ENCODE measurements at places on chromosomes 3 and 15. TPM values are rescaled to one million over a fixed set of nuclear protein-coding genes. Genes with fewer than 3 reads are reported as not detected.

GRCh38 chr15:81235276-81236123 is 38.8 kb downstream of the IL16 start:
- DNase-seq = no peak

GRCh38 chr15:70480196-70480856 is 283.0 kb downstream of the UACA start:
- no peak for DNase-seq

DNA sequence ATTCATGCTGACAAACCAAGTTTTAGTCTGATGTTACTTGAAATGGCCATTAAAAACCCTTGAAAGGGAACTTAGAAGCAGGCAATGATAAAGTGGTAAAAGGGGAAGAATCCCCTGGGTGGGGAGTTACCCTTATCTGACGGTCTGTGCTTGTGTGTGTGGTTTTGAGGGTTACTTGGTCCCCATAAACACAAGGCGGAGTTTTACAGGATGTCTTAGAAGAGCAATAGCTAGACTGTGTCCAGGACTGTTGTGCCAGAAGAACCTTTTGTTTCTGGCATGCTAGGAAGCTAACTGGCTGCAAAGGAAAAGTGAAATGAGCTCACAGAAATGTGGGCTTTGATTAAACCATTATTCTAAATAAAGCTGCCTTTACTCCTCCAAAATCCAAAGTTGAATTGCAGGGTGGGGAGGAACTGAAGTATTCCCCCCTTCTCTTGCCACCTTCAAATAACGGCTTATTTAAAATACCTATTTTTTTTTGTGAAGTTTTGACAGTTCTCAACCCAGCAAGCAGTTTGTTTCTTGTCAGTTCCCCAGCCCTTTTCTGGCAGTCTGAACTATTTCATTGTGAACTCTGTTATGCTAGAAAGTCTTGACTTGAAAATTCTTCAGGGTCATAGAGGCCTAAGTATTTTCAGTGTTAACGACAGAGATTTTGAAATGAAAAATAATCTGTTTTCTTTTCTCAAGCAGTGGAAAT is 443.5 kb downstream of the OTOL1 start:
- no peak for DNase-seq

DNA sequence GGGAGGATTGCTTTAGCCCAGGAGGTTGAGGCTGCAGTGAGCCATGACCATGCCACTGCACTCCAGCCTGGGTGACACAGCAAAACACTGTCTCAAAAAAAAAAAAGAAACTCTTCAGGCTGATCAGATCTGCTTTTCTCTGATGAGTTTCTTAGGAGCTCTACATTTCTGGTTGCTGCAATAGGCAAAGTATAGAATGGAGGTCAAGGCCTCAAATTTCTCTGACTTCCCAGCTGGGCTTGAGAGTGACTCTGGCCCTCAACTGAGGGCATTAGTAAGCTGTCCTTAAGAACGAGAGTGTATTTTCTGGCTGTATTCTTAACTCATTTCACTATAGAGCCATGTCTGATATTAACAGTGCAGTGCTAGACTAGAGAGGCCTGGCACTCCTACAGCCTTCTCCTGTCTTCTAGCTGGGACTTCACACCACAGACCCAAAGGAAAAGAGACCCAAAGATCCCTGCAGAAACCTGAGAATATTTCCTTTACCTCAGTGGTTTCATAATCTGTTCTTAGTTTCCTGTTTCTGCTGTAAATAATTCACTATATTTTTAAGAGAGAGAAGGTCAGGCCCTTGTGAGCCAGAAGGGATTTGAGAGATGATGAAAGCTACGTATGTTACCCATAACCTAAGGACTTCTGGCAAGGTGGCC is 2.0 kb upstream of the NR1I2 start:
- DNase-seq = no peak

GRCh38 chr3:142243134-142243533 is 17.7 kb upstream of the GK5 start:
- DNase-seq = no peak

- no peak for DNase-seq
Observed at GRCh38 chr15:79296583-79296982, 14.1 kb downstream of the ANKRD34C start.

GRCh38 chr3:129205109-129205832 is 21.6 kb upstream of the CNBP start:
- DNase-seq = no peak

GRCh38 chr15:79535536-79535935 is 103.4 kb downstream of the MINAR1 start:
- no peak for DNase-seq

GRCh38 chr3:72021531-72021930 is 236.6 kb upstream of the PROK2 start:
- no peak for DNase-seq

DNA sequence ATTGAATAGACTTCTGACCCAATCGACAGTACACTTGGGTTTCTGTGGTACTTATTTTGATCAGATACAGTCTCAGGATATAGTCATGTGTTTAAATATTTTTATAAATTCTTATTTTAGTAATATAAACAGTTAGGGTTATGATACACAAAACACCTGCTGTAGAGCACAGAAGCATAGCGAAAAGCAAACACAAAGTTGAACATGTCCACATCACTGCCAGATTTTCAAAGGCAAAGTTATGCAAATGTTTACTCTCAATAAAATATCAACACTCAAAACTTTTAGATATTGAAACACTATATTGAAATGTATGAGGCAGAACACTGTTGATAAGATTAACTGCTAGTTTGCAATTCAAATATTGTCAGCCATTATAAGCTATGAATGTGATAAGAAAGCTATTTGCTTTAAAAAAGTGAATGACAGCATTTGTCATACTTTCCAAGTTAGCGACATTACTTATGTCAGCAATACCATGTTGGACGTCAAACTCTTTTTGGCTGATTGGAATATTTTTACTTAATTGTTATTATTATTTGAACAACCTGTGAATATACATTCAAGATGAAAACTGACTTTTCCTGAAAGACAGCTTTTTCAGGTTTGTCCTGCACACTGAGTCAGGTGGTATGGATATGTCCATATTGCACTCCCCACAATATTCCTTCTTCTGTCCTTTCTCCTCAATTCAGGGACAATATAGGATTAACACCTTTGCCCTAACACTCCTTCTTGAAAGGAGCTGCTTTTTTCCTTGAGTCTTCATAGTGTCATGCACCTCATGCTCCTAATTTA is 367.1 kb downstream of the EPHA3 start:
- no peak for DNase-seq

GRCh38 chr3:176041185-176041584 is 1156.1 kb downstream of the TBL1XR1 start:
- DNase-seq = no peak

- DNase-seq = no peak
Observed at GRCh38 chr15:37111427-37111717, 11.0 kb upstream of the MEIS2 start.

- DNase-seq = no peak
Observed at GRCh38 chr3:36259580-36259979, 120.7 kb upstream of the STAC start.

GRCh38 chr15:59616379-59616778 is 4.8 kb downstream of the GCNT3 start:
- no peak for DNase-seq

- peak; percentile 81 for DNase-seq
Observed at GRCh38 chr3:120450600-120451271, at the start of gene FSTL1. Gene FSTL1, minus strand, starts transcription at chr3:120450992. Its CDS starts 246 bp downstream, at chr3:120450746.

DNA sequence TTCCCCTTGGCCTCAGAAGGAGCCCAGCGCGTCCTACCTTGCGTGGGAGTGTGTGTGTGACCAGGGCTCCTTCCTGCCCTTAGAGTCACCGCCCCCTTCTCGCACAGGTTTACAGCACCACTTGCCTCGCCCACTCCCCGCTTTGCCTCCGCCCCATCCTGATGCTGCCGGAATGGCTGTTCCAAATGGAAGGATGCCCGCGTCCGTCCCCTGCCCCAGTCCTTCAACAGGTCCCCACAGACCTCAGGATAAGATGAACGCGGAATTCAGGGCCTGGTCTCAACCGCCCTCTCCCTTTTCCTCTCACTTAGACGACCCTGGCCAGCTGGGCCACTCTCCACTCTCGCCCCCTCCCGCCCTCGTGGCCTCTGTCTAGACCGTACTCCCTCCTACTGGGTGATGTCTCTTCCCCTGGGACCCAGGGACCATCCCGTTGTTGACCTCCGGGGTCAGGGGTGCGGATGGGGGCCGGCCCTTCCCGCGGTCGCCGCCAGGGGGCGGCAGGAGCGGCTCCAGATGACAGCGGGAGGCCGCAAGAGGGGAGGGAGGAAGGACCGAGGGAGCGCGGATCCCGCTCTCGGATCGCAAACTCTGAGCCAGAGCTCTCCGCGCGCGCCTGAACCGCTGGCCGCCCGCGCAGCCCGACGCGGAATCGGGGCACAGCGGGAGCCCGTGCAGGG is at the start of gene THSD4:
TSS of gene THSD4 (plus strand) at position 585 of the 680 bp plus-strand sequence.
- peak; percentile 86 for DNase-seq

DNA sequence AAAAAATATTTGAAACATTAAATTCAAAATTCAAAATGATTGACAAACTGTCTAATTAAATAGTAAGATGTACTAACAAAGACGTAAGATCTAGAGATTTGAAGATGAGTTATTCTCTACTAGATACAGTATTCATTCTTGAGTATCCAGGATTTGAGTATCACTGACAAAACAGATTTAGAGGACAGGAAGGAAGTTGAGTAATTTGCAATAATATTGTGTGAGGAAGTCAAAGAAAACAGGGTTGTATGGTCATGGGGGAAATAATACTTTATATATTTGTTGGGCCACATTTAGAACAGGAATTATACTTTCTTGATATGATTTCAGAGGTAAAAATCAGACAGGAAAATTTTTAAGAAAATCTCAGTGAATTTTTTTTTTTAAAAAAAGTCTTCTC is 393.1 kb upstream of the CDIN1 start:
- no peak for DNase-seq

GRCh38 chr3:111283165-111283564 is 211.5 kb downstream of the NECTIN3 start:
- no peak for DNase-seq

- DNase-seq = no peak
Observed at GRCh38 chr3:58487140-58487886, 4.6 kb upstream of the KCTD6 start.

Gene CA12
- 0.27 TPM for total RNA-seq

Gene DCBLD2
- total RNA-seq = 27.2 TPM

Gene CLDN18
- not detected for total RNA-seq

Gene TRPM1
- not detected for total RNA-seq

All from Right ventricle myocardium superior (tissue), 1 donor.